ENCODE measurements at places on chromosomes 2 and 18.

GRCh38 chr2:106932644-106933043 is 46.7 kb upstream of the ST6GAL2 start:
- no peak for DNase-seq
- H3K36me3 ChIP-seq = no peaks in the 10 kb centered on the region
- no peak overlapping the region for H3K4me3 ChIP-seq
- H3K4me1 ChIP-seq = no peaks in the 10 kb centered on the region

DNA sequence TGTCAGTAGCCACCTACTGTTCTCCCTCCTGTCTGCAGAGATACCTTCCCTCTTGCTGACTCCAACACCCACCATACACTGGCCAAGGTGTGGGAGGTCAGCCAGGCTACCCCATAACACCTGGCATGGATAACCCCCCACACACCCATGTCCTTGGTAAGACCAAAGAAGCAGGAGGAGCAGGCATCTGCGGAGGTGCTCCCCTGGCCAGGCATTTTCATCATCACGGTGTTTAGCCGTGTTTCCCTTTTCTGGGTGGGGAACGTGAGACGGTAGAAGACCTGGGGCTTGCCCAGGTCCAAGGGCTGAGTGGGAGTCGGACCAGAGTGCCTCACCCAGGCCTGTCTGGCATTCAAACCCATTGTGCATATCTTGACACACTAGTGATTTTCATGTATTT is 150.3 kb downstream of the SMAD7 start:
- H3K4me3 ChIP-seq = no peak overlapping the region
- H3K36me3 ChIP-seq = no peaks in the 10 kb centered on the region
- no peaks in the 10 kb centered on the region for H3K4me1 ChIP-seq

DNA sequence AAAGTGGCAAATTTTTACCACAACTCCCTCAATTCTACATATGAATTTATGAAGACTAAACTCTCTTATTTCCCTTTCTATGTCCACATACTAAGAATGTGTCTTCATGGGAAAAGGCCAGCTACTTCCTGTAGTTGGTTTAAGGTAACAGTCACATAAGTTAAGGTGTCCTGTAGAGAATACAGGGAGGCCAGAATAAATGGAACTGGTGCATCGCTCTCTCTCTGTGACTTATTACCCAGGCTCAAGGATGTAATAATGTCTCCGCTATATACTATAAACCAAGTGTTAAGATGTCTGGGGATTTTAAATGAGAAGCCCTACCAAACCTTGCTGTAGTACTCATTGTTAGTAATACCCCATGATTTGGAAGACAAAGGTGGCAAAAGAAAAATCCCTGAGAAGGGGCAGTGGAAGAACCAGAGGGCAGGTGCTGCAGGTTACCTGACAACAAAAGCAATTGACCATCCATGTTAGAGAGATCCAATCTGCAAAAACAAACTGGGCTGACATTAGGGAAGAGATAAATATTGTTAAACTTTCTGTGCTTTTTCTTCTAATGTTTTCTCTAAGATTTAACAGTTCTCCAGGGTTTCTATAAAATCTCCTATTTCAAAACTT is 372.8 kb downstream of the TMX3 start:
- H3K27me3 ChIP-seq = no peaks in the 10 kb centered on the region
- no peak for DNase-seq

GRCh38 chr2:171158790-171159371 is 1.8 kb downstream of the TLK1 start:
- no peaks in the 10 kb centered on the region for H3K36me3 ChIP-seq
- H3K27me3 ChIP-seq = no peaks in the 10 kb centered on the region
- peak overlapping the region; percentile 76 for H3K4me3 ChIP-seq
- H3K27ac ChIP-seq = peak overlapping the region; percentile 97
- peaks cover 30% of the 10 kb centered on the region for H3K4me1 ChIP-seq

GRCh38 chr18:48002933-48003365 is 72.5 kb upstream of the SMAD2 start:
- H3K27me3 ChIP-seq = no peaks in the 10 kb centered on the region
- H3K27ac ChIP-seq = no peak overlapping the region
- no peak overlapping the region for H3K4me3 ChIP-seq
- peaks cover 16% of the 10 kb centered on the region for H3K4me1 ChIP-seq
- no peak for DNase-seq

DNA sequence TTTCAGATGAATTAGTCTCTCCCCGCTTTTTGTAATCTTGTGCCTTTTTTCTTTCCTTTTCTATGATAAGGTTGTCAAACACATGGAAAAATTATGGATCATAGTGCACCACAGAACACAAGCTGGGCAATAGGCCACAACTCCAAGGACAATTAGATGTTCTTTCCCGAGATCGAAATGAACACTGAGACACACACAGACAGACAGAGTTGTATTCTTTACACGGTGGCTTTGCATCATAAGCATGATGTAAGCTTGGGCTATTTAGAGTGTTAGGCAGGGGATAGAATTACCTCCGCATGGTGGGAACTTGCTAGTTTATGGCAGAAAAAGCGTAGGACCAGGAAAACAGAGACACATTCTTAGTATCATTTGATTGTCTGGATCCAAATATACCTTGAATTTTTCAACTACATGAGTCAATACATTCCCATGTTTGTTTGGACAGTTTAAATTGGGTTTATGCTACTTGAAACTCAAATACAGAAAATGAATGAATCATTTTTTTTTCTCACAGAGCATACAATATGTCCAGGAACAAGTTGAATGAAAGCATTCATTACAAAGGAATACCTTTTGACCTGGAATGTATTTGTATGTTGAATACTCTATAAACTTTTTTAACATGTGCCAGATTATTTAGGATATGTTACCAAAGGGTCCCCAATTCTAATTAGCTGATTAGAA is 1611.5 kb upstream of the TMEFF2 start:
- no peaks in the 10 kb centered on the region for H3K36me3 ChIP-seq
- H3K27ac ChIP-seq = no peak overlapping the region
- no peaks in the 10 kb centered on the region for H3K4me1 ChIP-seq

DNA sequence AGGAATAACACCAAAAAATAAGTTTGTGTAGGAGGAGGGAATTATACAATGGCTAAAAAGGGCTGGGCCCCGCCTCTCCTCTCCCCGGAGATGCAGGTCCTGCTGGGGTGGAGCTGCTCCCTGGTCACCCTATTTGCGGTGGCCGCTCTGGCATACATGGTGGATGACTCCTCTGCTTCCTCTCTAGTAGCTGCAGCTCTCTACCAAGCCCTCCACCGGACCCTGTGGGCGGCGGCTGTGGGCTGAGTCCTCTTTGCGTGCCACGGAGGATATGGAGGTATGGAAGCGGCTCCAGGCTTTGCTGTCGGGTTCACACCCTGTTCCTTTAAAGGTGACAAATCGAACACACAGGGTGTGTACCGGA is 77.1 kb upstream of the SEC11C start:
- no peaks in the 10 kb centered on the region for H3K36me3 ChIP-seq
- no peak overlapping the region for H3K27ac ChIP-seq
- no peaks in the 10 kb centered on the region for H3K27me3 ChIP-seq
- no peaks in the 10 kb centered on the region for H3K4me1 ChIP-seq
- DNase-seq = no peak
- H3K4me3 ChIP-seq = no peak overlapping the region

DNA sequence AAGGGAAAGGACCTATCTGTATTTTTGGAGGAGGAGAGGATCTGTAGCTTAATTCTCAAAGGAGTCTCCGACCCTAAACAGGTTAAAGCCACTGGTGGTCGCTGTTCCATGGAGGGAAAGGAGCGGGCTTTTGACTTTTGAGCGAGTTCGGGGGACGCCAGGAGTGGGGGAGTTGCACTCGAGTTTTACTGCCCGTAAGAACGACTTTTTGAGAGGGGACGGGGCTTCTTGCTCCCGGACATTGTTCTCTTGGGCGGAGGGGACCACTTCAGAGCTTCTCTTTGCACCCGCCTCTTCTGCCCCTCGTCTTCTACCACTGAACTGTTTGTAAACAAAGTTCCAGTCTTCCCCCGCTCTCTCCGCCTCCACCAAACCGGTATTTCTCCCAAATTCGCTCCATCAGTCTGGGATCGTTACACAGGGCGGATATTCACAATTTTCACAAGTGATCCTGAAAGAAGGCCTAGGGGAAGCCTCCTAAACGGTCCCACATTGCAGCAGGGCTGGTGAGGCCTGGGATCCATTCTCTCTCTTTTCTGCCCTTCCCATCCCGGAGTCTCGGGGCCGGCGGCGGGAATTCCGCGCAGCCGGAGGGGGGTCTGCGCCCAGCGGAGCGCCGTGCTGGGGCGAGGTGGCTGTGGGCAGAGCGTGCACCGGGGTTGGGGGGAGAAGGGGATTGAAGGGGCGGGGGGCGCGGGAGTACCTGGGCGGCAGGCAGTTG is 6.6 kb downstream of the DLX2 start:
- H3K36me3 ChIP-seq = no peaks in the 10 kb centered on the region
- peak; percentile 73 for DNase-seq
- peaks cover 100% of the 10 kb centered on the region for H3K27me3 ChIP-seq
- H3K4me1 ChIP-seq = peaks cover 46% of the 10 kb centered on the region

DNA sequence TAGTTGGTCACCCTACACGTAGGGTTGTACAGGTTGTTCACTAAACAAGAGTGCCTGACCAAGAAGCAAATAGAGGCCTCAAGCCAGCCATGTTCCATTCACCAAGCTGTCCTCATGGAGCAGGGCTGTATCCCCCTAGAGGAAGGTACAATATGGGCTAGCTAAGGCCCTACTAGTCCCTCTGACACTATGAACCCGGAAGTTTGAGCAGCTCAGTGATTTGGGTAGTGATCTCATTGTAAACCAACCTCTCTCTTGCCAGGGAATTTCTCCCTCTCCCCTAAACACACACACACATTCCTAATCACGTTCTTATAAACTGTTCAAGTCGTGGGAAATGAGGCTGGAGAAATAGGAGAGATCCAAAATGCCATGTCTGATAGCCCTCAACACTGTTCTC is 6.7 kb upstream of the CYS1 start:
- peaks cover 28% of the 10 kb centered on the region for H3K27me3 ChIP-seq
- no peak overlapping the region for H3K4me3 ChIP-seq
- H3K27ac ChIP-seq = no peak overlapping the region
- no peak for DNase-seq
- no peaks in the 10 kb centered on the region for H3K36me3 ChIP-seq
- no peaks in the 10 kb centered on the region for H3K4me1 ChIP-seq

DNA sequence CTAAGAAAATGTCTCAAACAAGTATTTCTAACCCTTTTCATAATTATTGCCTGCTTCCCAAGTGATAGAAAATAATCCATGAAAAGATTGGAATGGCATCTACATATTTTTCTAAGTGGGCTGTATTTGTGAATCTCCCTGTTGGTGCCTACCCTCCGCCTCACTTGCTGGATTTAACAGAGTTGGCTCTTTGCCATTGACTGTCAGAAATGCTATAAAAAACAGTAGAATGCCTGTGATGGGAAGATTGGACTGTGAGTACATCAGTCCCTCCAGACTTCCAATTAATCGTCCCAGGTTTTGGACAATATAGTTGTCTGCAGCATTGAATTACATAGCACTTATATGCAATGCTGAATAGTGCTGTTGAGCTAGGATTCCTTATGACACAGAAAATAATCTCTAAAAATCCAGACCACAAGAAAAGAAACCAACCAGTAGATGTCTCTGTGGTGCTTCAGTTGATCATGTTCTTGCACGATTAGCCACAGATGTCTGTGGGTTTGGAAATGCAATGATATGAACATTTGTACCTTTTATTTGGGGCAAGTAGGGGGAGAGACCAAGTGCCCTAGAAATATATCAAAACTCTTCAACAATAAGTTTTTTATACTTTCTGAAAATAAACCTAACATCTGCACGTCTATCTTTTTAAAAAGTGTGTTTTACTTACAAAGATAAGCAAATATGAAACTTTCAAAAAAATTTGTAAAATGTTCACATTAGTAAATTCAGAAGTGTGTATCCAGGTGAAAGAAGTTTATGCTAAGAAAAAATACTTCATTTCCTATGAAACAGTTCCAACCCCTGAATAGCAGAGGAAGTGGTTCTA is 88.5 kb downstream of the DYNAP start:
- H3K4me1 ChIP-seq = peaks cover 11% of the 10 kb centered on the region
- no peaks in the 10 kb centered on the region for H3K27me3 ChIP-seq
- peak; percentile 49 for DNase-seq
- no peak overlapping the region for H3K4me3 ChIP-seq
- no peak overlapping the region for H3K27ac ChIP-seq

GRCh38 chr2:70639841-70640436 is 86.3 kb upstream of the TGFA start:
- no peaks in the 10 kb centered on the region for H3K4me1 ChIP-seq
- no peaks in the 10 kb centered on the region for H3K36me3 ChIP-seq
- H3K4me3 ChIP-seq = no peak overlapping the region
- H3K27me3 ChIP-seq = no peaks in the 10 kb centered on the region

- H3K36me3 ChIP-seq = no peaks in the 10 kb centered on the region
- no peaks in the 10 kb centered on the region for H3K27me3 ChIP-seq
- H3K4me3 ChIP-seq = no peak overlapping the region
- peak; percentile 41 for DNase-seq
Observed at GRCh38 chr2:160730296-160730995, 236.8 kb upstream of the RBMS1 start.

GRCh38 chr2:52314231-52314630 is 1282.3 kb upstream of the NRXN1 start:
- DNase-seq = no peak
- H3K4me3 ChIP-seq = no peak overlapping the region
- H3K27ac ChIP-seq = no peak overlapping the region
- peaks cover 22% of the 10 kb centered on the region for H3K4me1 ChIP-seq

GRCh38 chr2:13106302-13106701 is 389.6 kb downstream of the TRIB2 start:
- no peaks in the 10 kb centered on the region for H3K27me3 ChIP-seq
- no peak for DNase-seq
- H3K27ac ChIP-seq = no peak overlapping the region
- no peaks in the 10 kb centered on the region for H3K36me3 ChIP-seq
- H3K4me3 ChIP-seq = no peak overlapping the region

GRCh38 chr18:59272891-59273758 is at the start of gene RAX:
TSS of gene RAX (minus strand) at chr18:59273454. CDS start at chr18:59273206, 248 bp downstream.
- no peak within 1 kb of the TSS for H3K27ac ChIP-seq
- H3K4me3 ChIP-seq = peak within 1 kb of the TSS; percentile 78
- H3K36me3 ChIP-seq = peaks cover 24% of the 10 kb centered on the region
- peaks cover 60% of the 10 kb centered on the region for H3K4me1 ChIP-seq
- peak; percentile 96 for DNase-seq
- peaks cover 80% of the 10 kb centered on the region for H3K27me3 ChIP-seq

- H3K27ac ChIP-seq = no peak overlapping the region
- H3K4me1 ChIP-seq = no peaks in the 10 kb centered on the region
- no peaks in the 10 kb centered on the region for H3K27me3 ChIP-seq
- no peak for DNase-seq
Observed at GRCh38 chr18:45166341-45166835, 448.9 kb upstream of the SLC14A2 start.

- no peaks in the 10 kb centered on the region for H3K4me1 ChIP-seq
- no peaks in the 10 kb centered on the region for H3K27me3 ChIP-seq
- H3K4me3 ChIP-seq = no peak overlapping the region
- DNase-seq = no peak
- no peak overlapping the region for H3K27ac ChIP-seq
Observed at GRCh38 chr2:214519258-214519818, 108.5 kb downstream of the VWC2L start.

GRCh38 chr2:27145682-27146081 is 3.1 kb upstream of the TCF23 start:
- no peaks in the 10 kb centered on the region for H3K4me1 ChIP-seq
- no peak overlapping the region for H3K27ac ChIP-seq
- H3K27me3 ChIP-seq = peaks cover 12% of the 10 kb centered on the region
- no peak for DNase-seq

- no peak overlapping the region for H3K4me3 ChIP-seq
- H3K4me1 ChIP-seq = peaks cover 6% of the 10 kb centered on the region
- no peaks in the 10 kb centered on the region for H3K36me3 ChIP-seq
- no peak overlapping the region for H3K27ac ChIP-seq
- peak; percentile 51 for DNase-seq
Observed at GRCh38 chr2:199704358-199705238, 146.4 kb downstream of the FTCDNL1 start.

Data from neural progenitor cell (in vitro differentiated cells).